ENCODE measurements at places on chromosomes 4 and X.
A peak's percentile ranks its signal among the peaks of the same experiment; 100 is the strongest.

- peak; percentile 65 for DNase-seq
Measured at GRCh38 chrX:119512146-119512800, 44.0 kb downstream of the SLC25A5 start.

DNA sequence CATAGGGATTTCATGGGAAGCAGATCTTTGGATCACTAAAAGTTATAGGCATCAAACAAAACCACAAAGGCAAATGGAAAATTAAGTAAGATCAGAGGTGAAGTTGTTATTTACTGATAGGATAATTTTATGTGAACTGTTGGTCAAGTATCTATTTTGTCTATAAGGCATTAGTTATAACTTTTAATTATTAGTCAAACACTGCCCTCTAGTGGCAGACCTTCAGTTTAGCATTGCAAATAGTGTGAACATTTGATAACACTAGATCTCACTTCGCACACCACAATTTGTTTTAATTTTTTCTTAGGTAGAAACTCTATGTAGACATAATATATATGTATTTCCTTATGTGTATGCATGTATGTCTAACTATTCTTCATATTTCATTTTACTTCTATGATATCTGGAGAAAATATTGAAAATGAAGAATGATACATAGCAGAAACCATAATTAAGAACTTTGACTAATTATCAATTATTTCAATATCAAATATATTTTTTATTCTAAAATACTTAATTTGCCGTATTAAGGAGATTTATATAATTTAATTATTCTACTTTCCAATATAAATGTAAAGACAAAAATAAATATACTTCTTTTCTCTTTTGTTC is 214.5 kb upstream of the TACR3 start:
- DNase-seq: peak; percentile 57

DNA sequence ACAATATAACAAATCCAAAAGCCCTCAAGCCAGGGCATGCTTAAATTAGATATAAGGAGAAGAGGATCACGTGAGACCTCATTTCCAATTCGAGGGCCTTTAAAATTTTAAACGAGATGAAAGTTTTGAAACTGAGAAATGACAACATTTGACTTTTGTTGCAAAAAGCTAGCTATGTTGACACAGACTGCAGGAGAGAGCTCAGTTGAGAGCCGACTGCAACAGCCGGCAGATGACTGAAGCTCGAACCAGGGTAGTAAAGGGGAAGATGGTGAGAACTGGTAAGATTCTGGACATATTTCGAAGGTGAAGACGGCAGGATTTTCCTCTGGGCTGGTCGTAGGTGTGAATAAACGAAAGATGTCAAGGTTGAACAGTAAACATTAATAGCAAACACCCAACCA is 773 bp downstream of the PRMT9 start:
- peak; percentile 11 for DNase-seq

DNA sequence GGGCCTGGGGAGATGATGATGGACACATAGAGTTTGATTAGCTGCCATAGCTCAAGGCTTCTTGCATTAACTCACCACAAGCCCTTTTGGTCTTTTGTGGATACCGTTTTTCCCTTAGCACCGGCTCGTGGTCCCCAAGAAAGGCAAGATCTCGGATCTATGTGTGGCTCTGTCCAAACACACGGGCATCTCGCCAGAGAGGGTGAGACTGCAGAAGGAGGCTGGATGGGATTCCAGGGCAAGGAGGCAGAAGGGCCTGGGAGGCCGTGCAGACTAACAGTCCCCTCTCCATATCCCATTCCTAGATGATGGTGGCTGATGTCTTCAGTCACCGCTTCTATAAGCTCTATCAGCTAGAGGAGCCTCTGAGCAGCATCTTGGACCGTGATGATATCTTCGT is 9.5 kb downstream of the USP11 start:
- DNase-seq: no peak

DNA sequence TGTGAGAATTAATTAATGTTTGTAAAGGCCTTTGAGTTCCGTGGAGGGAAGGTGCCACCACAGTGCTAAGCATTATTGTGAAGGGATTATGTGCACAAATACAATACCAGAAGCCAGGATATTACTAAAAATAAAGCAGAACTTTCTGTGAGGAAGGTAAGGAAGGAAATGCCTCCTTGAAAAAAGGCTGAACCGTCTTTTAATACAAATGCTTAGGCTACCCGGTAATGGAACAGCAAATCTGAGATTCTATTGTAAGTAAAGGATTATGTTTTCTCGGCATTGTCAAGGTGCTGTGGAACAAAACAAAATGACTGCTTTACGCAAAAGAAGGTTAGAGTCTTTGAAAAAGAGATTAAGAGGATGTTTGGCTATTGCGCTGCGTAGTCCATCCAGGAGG is 57.9 kb upstream of the SPRY1 start:
- DNase-seq: no peak

GRCh38 chrX:16136080-16136479 is 12.7 kb downstream of the GRPR start:
- DNase-seq: no peak

GRCh38 chr4:130563889-130564418 is 1468.0 kb downstream of the C4orf33 start:
- no peak for DNase-seq

- peak; percentile 64 for DNase-seq
Measured at GRCh38 chr4:139242511-139243051, 37.4 kb downstream of the MGARP start.

DNA sequence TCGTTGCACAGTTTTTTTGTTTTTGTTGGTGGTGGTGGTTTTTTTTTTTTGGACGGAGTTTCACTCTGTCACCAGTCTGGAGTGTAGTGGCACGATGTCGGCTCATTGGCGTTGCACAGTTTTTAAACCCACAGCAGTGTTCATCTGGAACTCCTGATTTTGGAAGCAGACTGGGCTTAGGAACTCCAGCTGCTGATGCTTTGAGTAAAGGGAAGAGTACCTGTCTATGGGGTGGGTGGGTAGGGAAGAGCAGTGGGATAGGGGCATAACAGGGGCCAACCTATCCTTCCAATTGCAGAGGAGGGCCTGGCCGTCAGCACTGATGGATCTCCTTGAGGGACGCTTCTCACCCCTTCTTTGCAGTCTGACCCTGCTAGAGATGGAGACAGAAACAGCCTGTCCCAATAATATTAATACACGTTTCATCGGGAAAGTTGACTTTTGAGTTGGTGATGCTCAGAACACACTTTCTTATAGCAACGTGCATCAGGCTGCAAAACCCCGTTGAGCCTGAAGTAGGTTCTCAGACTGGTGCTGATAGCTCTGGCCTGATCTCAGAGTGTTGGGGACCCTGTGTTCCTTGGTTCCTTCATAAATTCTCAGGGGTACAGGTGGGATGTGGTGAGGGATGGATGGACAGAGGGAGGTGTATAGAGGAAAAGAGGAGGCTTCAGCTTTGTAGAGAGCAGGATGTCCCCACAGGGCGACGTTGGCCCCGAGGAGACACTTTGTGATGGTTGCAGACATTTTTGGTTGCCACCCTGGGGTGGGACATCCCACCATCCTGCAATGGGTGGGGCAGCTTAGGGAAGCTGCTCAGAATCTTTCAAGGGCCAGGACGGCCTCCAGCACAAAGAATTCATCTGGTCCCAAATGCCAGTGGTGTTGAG is 2.3 kb downstream of the CD99 start:
- DNase-seq: no peak
